ENCODE measurements at places on chromosomes 16 and 17.
A peak's percentile ranks its signal among the peaks of the same experiment; 100 is the strongest.

DNA sequence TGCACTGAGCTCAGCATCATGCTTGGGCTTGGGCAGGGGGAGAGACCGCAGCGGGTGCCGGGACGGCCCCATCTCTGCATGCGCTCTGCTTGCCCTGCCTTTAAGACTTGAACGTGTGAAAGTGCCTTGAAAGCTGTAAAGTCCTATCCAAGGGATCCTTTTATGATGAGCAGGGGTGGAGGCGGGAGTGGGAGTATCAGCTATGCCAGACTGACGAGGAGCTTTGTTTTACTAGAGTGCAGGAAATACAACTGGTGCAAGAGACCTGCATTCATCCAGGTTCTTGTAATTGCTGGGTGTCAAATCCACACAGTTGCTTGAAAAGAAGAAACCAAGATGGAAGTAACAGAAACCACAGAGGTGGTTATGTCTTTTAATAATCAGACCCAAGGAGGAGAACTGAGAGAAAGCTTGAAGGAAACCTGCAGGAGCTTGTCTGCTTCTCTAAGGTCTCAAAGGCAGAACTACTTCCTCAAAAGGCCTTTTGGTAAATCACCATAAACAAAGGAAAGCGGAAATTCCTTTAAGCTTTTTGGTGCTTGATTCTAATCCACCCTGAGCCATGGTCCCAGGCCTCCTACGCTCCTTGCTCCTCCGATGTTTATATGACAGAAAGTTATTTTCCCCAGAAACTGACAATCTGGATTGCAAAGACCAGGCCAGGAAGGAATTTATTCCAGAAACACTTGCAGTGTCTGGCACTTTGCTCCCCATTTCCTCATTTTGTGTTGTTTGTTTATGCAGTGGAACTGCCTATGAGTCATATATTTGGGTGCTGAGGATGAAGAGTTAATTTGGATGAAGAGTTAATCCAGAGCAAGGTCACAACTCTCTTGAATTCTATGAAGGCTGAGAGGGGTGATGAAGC lies 51.3 kb upstream of the FBXO47 start:
- no peak for DNase-seq

DNA sequence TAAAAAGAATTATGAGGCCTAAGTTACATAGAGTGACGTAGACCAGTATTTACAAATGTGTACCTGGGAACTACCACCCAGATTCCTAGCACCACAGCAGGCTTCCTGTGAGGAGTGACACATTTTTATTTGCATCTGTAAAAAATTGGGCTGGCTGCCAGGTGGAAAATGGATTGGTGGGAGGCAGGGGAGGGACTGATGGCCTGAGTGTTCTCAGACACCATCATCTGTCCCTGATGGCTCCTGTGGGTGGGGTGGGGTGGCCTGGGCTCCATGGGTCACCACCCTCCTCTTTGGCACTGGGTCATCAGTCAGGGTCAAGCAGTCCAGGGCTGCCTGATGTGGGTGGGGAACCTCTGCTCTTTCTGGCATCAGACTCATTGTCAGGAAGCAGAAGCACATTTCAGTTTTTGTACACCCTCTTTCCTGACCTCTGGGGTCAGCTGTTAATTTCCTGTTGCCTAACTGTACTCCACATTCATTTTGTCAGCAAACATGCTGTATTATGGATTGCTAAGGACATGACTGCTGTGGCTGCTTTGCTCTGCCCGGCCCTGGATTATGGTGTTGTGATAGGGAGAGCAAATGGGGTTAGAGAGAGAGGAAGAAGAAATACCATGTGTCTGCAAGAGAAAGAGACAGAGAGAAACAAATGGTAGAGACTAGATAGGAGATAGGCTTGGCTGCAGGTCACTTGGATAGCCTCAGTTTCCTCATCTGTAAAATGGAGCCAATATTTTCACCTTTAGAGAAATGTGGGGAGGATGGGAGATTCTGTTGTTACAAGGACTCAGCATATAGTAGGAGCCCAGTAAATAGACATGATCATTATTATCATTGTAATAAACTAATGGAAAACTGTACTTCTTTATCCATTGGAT lies 11.6 kb upstream of the MFAP4 start:
- peak; percentile 22 for DNase-seq

GRCh38 chr16:12538667-12539091 lies 265.0 kb downstream of the CPPED1 start:
- DNase-seq, result no peak

DNA sequence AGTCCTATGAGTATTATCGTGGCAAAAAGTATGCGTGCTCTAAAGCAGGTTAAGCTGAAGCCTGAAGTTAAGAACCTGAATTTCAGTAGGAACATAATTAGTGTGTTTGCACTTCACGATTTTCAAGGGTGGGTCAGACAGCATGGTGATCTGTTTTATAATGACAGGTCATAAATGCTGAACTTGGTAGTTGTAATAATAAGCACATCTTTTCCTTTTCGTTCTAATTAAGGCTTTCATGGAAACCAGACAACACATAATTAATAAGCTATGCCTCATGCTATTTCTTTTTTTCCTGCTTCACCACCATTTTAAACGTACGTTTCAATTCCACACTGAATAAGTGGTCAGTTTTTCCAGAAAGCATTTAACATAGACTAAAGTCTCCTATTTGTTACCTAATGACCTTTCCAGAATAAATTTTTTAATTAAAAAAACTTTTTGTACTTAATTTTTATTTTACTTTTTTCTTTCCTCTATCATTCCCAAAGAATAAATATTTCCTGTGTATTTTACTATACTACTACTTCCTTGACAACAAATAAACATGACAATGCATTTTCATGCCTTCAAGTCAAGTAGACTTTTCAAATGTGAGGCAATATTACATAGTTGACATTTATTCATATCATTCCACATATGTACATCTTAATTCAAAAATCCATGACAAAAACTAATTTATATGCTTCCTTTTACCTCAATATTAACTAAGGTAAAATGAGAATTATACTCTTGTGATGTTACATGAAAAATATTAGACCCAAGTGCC lies 22.4 kb downstream of the CMC2 start:
- no peak for DNase-seq

DNA sequence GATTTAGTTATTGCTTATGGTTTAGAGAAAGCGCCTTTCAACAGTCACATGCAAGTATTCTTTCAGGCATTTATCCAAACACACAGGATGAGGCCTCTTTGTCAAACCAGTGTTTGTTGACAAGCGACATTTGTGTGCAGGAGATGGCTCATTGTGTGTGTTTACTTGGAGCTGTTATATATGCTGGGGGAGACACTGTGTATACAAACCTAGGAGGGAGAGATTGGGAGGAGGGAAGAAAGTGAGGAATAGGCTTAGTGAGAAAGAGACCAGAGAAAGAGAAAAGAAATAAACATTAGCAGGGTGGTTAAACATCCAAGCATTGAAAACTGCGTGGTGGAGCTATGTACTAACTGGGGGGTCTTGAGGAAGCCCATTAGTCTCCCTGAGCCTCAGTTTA lies 437.6 kb downstream of the MAF start:
- no peak for DNase-seq

DNA sequence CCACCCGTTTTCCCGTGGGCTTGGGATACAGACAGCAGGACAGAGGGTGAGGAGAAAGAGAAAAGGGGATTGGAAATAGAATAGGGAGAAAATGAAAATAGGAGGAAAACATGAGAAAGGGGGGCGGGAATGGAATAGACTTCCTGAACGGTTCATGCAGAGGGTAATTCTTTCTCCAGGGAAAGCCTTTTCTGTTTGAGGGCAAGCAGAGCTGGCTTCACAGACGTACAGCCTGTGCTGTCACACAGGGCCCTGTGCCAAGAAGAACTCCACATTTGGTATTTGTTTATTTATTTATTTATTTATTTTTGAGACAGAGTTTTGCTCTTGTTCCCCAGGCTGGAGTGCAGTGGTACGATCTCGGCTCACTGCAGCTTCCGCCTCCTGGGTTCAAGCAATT lies 12.0 kb downstream of the MILR1 start:
- DNase-seq, result no peak

DNA sequence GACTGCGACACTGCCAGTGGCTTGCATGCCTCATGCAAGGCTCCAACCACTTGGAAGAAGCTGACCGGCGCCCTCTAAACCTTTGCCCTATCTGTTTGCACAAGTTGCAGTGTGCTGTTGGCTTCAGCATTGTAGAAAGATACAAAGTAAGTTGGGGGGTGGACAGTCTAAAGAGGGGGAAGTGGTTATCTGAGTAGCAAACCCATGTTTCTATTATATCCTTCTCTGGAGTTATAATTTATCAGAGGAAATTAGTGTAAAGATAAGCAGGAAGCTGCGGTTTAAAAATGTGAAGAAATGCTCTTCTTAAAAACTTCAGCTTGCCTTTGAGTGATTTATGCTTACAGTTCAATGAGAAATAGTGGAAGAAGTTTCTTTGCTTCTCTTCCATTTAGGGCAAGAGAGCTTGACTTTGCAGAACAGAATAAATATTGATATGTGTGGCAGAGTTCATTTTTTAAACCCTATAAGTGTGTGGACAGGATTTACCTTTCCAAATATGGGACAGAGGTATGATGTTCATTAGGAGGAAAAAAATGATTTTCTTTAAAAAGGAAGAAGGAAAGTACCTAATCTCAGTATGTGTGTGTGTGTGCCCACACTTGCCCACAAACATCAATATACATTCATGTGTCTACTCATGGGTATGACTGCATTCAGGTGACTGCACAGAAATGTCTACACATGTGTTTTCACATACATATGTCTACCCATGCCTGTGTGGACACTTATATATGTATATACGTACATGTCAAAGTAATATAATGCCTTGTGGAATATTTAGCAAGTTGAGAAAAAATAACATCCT lies 8.1 kb downstream of the AMZ2 start:
- DNase-seq, result no peak

DNA sequence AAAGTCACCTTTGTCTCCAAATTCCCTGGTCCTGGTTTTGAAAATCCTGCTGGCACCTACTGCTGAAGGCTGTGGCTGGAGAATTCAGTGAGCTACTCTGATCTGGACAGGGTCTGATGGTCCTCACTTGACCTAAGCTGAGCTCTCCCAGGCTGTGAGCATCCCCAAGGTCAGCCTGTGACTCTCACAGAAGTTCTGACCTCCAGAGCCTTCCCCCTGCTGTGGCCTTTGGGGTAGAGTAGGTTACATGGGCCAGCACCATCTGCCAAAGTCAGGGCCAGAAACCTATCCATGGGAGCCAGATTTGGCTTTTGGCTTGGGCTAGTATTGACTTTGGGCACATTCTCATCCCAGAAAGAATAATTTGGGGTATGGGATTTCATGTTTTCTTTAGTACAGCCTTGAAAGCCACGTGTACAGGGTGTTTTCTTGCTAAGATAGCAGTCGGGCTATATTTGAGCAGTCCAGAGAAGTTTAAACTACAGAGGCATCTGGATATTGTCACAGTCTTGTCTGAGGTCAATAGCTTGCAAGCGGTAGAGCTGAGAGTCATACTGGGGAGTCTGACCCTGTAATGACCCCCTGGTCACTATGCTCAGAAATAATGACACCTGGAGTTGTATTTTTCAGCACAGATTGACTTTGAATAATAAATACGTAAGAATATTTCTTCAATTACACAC lies 6.2 kb upstream of the AGRP start:
- no peak for DNase-seq

DNA sequence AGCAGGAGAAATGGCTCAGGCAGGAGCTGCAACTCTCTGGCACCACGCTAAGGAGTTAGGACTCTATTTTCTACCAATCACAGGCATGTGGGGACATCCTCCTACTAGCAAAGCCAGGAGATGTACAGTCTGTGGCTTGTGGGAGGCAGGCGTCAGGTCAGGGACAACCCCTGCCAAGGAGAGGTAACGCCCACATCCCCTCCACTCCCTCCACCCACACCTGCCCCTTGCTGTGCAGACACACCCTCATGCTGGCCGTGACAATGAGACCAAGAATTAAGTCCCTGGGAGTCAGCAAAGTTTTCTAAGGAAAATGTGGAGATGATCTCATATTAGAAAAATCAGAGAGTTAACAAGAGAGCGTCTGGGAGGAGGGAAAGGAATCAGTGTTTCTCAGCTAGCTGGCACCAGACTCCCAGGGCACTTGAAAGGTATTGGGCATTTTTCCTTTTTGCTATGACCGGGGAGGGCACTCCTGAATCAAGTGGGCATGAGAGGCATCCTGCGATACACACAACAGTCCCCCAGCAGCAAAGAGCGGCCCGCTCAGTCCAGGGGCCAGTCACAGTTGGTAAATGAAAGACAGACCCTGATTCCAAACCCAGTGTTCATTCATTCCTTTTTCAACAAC lies 87.3 kb upstream of the RPL38 start:
- no peak for DNase-seq

- DNase-seq, result no peak
Measured at GRCh38 chr17:69712801-69713311, 298.4 kb downstream of the MAP2K6 start.

DNA sequence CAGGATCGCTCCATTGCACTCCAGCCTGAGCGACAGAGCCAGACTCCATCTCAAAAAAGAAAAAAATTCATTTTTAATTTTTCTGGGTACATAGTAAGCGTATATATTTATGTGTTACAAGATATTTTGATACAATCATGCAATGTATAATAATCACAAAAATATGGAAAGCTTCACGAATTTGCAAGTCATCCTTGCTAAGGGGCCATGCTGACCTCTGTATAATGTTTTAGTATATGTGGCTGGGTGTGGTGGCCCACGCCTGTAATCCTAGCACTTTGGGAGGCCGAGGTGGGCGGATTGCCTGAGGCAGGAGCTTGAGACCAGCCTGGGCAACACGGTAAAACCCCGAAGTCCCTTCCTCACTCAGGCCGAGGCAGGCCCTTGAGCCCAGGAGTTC lies 16.9 kb downstream of the FBRS start:
- DNase-seq, result no peak

- no peak for DNase-seq
Measured at GRCh38 chr16:12416136-12416787, 387.4 kb downstream of the CPPED1 start.

DNA sequence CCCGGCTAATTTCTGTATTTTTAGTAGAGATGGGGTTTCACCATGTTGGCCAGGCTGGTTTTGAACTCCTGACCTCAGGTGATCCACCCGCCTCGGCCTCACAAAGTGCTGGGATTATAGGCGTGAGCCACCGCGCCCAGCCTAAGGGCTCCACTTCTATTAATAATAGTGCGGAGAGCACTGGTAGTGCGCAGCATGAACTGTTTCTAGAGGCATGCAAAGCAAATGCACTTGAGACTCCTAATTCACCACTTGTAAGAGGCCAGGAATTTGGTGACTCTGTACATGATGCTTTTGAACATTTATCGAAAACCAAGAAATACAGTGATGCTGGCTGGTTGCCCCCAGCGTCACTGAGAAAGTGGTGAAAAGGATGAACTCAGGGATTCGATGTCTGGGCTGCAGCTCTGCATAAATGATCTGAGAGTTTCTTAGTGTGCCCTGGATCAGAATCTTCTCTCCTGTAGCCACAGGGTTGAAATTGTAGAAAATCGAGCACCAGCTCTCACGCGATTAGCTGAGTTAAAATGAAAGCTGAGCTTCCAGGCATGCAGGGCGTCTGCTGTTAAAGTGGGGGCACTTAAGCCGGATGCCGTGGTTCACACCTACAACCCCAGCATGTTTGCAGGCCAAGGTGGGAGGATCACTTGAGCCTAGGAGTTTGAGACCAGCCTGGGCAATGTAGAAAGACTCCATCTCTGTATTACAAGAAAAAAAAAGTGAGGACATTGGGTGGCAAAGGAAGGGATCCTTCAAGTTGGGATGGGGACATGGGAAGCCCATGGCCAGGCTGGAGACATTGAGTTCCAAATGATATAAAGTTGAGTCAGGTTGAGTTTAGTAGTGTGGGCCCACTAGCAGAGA lies 4.8 kb downstream of the RNF213 start:
- DNase-seq, result no peak

GRCh38 chr16:48085729-48086128 lies 70.1 kb downstream of the ABCC12 start:
- no peak for DNase-seq

- DNase-seq, result no peak
Measured at GRCh38 chr16:53865494-53865863, 161.5 kb downstream of the FTO start.

Data from NCI-H2081 treated with DMSO at 0.1 percent for 48 hours (cell line).